ENCODE measurements at places on chromosomes 6 and 20.
A peak's percentile ranks its signal among the peaks of the same experiment; 100 is the strongest.

DNA sequence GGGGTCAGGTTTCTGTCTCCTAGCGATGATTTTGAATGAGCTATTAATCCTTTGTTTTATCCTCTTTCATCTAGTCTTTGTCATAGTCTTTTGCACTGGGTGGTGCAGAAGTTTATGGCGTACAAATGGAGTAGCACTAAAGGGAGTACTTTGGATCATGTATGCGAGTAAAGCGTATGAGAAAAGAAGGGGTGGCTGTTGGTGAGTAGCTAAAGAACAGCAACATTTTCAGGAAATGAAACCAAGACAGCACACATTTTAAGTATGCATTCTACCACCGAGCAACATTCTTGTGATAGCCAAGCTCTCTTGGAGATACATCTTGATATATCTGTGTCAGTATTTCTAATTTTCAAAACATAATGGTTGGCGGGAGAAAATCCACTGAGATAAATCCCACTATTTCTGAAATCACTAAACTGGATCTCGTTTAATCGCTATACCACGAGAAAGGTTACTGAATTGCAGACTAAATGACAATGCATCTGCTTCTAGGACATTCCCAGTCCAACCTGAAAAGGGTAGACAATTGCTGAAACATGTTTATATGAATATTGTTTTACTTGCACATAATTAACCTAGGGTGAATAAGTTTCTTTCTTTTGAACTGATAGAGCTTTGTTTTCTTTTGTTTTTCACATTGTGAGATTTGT, 196.1 kb downstream of the TRIM27 start:
- DNase-seq = no peak

GRCh38 chr20:18304618-18305017, 16.3 kb downstream of the ZNF133 start:
- DNase-seq = no peak

GRCh38 chr6:128069188-128069587, 168.3 kb upstream of the THEMIS start:
- DNase-seq = no peak

- no peak for DNase-seq
These were observed 467.4 kb upstream of the CITED2 start for GRCh38 chr6:139841794-139842215.

DNA sequence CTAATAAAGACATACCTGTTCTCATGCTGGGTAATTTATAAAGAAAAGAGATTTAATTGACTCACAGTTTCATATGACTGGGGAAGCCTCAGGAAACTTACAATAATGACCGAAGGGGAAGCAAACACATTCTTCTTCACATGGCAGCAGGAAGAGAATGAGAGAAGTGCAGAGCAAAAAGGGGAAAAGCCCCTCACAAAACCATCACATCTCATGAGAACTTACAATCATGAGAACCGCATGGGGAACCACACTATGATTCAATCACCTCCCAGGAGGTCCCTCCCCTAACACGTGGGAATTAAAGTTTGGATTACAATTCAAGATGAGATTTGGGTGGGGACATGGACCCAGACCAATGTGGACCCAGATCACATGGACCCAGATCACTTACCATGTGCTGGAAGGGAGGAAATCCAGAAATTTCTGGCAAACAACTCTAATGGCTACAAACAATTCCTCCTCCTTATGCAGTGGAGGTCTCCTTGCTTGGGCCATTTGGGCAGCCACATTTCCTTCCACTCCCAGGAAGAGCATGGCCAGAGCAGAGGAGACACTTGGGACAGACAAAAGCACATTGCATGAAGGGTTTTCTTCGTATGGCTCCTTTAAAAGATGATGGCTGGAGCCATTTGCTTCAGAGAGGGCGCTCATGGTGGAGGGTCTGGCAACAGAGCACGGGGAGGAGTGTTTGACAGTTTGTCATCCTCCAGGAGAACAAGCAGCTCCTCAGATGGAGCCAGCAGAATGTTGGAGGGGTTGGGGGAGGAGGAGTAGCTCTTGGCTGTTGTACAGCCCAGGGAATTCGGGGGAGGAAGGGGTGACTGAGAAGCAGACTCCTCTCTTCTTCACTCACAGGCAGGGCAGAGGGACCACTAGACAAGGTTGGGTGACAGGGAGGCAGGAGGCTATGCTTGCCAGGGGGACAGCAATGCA, 30.4 kb downstream of the SERPINB9 start:
- no peak for DNase-seq

DNA sequence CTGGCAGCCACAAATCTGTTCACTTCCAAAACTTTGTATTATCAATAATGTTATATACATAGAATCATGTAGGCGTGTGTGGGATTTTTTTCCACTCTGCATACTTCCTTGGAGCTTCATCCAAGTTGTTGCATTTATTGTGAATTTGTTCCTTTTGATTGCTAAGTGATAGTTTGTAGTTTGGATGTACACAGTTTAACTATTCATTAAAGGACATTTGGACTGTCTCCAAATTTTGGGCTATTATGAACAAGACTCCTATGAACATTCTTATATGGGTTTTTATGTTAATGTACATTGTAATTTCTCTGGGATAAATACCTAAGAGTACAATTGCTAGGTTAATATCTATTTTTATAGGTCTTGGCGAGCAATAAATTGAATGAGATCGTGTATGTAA, 36.2 kb upstream of the GCNT2 start:
- DNase-seq = no peak

GRCh38 chr20:12659942-12660341, 348.8 kb upstream of the SPTLC3 start:
- no peak for DNase-seq

- DNase-seq = peak; percentile 17
These were observed 64.8 kb upstream of the SLCO4A1 start for GRCh38 chr20:62577490-62577836.

DNA sequence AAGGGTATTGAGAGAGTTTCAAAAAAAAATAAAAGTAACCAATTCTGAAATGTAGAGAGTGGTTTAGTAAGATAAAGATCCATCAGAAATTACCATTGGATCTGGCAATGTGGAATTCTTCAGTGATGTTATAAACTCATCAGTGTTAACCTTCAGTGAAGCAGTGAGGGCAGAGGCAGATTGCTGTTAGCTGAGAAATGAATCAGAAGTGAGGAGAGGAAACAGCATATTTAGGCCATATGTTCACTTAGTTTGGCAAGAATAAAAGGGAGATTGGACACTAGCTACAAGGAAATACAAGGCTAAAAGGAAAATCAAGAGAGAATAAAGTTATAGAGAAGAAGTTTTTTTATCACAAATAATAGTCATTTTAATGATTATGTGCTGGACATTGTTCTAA, 9.6 kb downstream of the KCNQ5 start:
- no peak for DNase-seq

DNA sequence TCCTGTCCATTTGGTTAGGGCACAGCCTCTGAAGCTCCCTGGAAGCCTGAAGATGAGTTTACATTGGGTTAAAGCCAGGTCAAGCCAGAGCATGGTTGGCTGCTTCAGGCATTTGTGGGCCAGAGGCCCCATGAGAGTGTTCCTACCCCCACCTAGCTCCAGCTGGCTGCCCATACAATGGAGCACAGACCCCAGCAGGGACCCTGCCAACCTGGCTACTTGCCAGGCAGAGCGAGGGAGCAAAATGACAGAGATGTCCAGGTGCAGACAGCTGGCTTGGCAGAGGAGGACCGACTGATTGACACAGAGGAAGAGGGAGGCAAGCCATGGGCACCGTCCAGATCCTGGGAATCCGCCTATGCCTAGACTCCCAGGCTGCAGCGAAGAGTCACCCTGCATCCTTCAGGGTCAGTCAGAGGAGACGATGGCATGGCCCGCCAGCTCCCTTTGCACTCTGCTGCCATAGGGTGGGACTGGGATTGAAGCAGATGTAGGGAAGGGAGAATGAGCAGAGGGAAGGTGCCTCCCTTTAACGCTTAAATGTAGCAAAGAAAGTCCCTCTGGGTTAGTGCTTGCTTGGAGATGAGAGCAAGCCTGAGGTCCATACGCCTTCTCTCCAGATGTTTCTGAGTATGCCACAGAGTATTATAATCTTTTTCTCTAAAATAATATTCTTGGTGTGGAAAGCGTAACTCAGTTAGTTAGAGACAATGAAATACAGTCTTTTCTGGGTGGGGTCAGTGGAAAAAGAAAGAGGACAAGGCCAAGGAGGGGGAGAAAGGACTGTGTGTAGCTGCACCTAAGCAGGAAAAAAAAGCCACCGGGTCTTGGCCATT, 77.6 kb upstream of the FYN start:
- peak; percentile 97 for DNase-seq

DNA sequence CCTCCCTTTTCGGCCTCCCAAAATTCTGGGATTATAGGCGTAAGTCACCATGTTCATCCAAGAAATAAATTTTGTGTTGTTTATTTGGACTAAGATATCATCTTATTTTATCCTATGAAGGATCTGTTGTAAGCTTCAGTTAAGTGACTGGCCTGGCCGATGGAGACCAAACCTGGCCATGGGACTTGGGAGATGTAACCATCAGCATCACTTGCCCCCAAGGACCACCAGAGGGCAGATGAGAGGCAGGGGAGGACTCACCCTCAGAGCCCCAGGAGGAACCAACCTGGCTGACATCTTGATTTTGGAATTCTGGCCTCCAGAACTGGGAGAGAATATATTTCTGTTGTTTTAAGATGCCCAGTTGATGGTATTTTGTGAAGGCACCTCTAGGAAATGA, 266.7 kb downstream of the CDH26 start:
- DNase-seq = peak; percentile 37

DNA sequence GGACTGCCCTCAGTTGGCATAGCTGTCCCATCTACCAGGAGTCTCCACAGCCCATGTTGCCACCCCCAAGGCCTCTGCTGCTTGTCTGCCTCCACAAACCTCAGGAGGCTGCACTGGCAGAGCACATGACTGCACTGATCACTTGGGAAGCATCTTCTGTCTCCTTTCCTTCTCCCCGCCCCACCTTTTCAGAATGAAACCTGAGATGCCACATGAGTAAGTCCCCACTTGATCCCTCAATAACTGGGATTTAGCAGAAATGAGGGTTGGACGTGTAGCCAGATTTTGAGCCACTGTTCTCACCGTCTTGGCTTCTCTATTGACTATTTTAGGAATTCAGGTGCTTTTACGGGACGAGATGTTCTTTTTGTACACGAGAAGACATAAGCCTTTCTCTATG, 328.4 kb downstream of the CDC5L start:
- no peak for DNase-seq

DNA sequence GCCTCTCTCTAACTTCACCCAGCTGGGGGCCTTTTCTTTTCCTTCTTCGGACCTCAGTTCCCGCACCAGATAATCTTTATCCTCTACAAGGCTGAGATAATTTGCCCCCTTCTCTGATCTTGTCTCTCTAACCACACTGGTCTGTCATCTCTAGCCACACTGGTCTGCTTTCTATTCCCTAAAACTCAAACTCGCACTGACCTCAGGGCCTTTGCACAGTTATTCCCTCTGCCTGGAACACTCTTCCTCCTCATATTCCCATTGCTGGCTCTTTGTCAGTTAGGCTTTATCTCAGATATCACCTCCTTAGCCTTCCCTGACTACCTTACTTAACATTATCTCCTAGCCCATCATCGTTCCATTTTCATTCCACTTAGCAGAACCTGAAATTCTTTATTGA, 7.6 kb downstream of the RIMS4 start:
- no peak for DNase-seq

DNA sequence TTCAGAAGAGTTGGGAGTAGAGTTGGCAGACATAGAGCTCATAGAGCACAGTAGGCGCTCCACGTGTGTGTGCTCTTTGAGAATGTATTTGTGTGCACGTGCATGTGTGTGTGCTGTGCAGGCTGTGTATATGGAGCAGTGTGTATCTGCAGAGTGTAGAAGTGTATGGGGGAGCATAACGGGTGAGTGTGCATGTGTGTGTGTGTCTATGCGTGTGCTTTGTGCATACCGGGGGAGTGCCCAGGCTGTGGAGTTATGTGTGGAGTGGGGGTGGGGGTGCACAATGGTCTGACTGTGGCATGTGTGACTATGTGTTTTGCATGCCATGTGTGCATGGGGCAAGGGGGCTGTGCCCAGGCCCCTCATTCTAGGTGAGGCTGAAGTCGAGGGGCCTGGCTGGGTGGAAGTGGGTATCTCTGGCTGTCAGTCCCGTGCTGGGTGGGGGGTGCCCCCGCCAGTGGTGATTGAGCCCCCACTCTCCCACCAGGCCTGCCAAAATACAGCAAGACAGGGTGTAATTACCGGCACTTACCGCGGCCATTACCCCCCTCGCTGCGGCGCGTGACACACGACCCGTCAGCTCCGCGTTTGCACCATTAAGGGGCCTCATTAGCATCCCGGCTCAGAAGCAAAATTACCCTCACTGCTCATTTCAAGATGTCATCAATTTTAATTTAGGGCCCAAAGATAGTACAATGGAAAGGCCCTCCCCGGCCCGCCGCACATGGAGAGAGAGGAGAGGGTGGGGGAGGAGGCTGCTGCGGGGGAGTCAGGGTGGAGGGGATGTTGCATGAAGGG, 39.1 kb downstream of the MDFI start:
- DNase-seq = no peak

- DNase-seq = no peak
These were observed 165.6 kb downstream of the KCNQ5 start for GRCh38 chr6:72787391-72788031.

GRCh38 chr6:52160472-52161104, 25.6 kb upstream of the IL17A start:
- DNase-seq = no peak

DNA sequence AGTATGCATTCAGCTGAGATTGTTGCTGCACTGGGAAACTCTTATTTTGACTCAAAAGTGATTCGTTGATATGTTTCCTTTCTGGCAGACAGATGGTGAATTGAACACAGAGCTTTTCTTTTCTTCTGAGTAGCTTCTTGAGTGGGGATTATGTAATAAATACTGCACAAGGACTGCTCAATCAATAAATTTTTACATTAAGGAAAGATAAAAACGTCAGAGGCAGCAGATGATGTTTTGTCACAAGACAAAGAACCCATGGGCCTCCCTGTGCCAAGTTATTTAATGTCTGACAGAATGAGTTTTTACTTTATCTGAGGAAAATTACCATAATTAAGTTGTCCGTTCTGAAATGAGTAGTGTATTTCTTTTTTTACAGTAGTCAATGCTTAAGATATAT, 460.3 kb downstream of the UTRN start:
- DNase-seq = peak; percentile 58
